Psoas muscle (tissue), 8 donors: ENCODE measurements at places on chromosomes 5 and 9. TPM values are rescaled to one million over a fixed set of nuclear protein-coding genes. Genes with fewer than 3 reads are reported as not detected.

DNA sequence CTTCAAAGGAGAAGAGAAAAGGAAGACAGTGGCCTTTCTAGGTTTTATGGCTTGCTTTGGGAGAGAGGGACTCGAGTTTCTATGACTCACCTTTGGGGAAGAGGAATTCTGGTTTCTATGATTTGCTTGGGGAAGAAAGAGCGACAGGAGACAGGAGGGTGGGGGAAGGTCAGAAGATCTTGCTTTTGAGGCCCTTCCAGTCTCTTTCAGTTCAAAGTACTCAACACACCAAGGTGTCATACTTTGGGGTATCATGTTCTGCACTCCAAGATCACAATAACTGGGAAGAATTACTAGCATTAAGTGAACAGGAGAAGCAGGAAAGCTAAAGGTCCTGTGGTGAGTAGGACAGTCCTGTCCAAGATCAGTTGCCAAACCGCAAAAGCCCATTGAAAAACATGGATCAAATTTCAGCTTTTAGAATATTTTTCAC is 324.5 kb downstream of the ARHGEF28 start:
- DNase-seq, result no peak

DNA sequence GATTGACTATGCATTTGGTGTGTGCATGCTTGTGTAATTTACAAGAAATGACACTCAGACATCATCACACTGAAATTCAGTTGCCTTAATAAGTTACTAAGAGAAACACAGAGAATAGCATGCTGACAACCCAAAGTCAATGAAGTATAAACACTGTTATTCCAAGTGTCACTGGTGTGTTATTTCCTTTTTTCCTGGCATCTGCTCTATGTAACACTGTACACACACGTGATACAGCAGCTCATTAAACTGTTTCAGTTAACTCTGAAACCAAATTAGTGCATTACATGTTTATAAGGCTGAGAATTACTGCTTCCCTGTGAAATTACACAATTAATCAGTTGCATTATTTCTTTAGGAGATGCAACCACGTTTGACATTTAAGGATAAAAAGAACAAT is 252.7 kb downstream of the EFNA5 start:
- no peak for DNase-seq

DNA sequence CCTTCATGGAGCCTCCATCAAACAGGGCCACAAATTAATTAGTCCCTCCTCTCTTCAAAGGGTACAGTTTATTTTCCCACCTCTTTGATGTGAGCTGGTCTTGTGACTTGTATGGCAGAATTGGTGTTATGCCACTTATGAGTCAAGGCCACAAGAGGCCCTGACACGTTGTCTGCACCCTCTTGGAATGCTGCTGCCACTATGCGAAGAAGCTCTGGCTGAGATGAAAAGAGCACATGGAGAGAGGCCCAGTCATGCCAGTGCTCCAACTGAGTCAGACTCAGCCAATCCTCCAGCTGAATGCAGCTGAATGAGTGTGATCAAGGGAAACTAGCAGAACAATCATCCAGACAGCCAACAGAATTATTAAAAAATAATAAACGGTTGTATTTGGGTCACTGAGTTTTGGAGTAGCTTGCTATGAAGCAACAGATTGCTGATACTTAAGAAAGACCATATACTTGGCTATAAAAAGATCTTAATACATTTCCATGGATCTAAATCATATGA is 128.3 kb downstream of the MARCHF11 start:
- no peak for DNase-seq

DNA sequence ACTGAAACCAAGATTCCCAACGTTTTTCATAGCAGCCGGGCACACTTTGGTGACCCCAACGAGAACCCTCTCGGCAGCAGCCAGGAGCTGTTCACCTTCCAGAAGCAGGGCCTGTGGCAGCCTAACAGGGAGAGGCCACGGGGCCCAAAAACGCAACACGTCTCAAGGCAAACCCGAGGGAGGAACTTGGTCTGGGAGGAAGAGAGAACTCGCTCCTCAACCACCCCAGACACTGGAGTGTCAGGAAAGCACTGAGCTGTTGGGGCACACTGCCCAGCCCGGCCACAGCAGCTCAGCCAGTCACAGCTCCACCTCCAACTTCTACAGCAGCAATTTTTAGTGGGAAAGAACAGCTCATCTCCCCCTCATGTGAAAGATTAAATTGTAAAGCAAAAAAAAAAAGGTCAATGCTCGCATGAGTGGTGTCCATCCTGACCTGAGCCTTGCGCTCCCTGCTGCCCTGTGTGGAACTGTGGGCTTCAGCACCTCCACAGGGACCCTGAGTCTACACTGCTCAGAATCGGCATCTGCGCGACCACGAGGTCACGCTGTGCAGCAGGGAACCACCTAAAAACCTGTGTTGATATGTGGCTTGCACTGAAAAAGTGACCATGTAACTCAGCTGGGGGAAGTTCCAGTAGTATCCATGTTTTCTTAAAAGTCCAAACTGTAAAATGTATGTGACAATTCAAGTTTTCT is 55.0 kb downstream of the IPPK start:
- no peak for DNase-seq

GRCh38 chr5:75885321-75885720 is 168.1 kb upstream of the POC5 start:
- DNase-seq, result no peak

GRCh38 chr5:17411436-17412402 is 86.3 kb upstream of the TAF11L2 start:
- DNase-seq, result no peak

- no peak for DNase-seq
These were observed 130.0 kb downstream of the LIFR start for GRCh38 chr5:38426490-38426889.

- no peak for DNase-seq
These were observed 136.4 kb downstream of the SLF1 start for GRCh38 chr5:94754824-94755223.

DNA sequence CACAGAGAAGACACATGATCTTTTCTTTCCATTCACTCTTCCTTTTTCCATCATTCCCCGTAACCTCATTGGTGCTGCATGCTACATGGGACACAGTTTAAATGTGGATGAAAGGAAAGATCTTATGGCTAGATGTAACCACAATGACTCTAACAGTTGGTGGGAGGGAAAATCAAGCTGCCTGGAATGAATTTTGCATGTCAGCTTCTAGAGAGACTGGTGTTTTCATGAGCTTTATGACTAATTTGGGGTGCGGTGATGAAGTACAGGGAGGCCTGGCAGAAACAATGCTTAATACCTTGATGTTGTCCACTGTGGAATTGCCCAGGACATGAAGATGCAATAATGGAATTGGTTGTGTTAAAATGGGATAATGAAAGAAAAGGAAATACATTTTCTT is 55.9 kb upstream of the MYO10 start:
- no peak for DNase-seq

GRCh38 chr5:169243651-169244422 is 57.1 kb downstream of the SLIT3 start:
- DNase-seq, result no peak

DNA sequence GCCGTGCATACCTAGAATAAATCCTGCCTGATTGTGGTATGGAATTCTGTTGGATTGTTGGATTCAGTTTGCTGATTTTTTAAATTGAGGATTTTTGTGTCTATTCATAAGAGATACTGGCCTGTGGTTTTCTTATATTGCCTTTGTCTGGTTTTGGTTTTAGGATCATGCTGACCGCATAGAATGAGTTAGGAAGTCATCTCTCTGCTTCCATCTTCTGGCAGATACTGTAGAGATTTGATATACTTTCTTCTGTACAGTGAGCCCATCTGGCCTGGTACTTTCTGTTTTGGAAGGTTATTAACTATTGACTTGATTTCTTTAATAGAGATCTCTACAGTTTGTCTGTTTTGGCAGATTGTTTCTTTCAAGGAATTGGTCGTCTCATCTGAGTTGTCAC is 14.7 kb downstream of the CEP72 start:
- DNase-seq, result no peak

DNA sequence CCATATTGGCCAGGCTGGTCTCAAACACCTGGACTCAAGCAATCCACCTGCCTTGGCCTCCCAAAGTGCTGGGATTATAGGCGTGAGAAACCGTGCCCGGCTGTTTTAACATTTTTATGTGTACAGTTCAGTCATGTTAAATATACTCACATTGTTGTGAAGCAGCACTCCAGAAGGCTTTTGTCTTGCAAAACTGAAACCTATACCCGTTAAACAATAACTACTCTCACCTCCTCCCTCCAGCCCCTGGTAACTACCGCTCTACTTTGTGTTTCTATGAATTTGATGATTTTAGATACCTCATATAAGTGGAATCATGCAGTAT is 23.1 kb upstream of the SHB start:
- DNase-seq, result no peak

The ERAP2 gene
- 3.0 TPM for total RNA-seq

The SOHLH1 gene
- total RNA-seq, result not detected

The AQP7 gene
- total RNA-seq, result 45.0 TPM

The PPP3R2 gene
- not detected for total RNA-seq

The PCDHGB4 gene
- total RNA-seq, result 1.5 TPM

The MVB12B gene
- total RNA-seq, result 25.6 TPM
